ENCODE measurements at places on chromosomes 4 and X.

DNA sequence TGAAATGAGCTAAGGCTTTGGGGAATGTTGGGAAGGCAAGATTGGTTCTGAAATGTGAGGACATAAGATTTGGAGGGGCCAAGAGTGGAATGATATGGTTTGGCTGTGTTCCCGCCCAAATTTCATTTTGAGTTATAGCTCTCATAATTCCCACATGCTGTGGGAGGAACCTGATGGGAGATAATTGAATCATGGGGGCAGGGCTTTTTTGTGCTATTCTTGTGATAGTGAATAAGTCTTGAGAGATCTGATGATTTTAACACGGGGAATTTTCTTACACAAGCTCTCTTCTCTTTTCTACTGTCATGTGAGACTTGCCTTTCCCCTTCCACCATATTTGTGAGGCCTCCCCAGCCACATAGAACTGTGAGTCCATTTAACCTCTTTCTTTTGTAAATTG, 157.6 kb upstream of the C1QTNF7 start:
- no peak for DNase-seq

DNA sequence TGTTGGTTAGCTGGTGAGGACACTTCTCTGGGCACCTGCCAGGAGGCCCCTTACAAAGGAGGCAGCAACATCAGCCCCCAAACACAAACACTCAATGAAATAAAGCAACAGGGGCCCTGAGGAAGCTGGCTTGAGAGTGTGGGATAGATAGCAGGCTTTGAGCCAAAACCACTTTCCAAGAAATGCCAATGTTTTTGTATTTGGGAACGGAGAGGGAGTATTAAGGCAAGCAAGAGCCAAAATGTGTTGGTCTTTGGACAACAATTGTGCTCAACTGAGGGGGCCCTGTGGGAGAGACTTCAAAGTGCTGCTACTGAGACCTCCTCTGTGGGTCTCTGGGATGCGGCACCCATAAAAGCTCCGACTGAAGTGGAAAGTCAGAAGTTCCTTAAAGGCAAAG, 41.0 kb downstream of the RAI2 start:
- no peak for DNase-seq

DNA sequence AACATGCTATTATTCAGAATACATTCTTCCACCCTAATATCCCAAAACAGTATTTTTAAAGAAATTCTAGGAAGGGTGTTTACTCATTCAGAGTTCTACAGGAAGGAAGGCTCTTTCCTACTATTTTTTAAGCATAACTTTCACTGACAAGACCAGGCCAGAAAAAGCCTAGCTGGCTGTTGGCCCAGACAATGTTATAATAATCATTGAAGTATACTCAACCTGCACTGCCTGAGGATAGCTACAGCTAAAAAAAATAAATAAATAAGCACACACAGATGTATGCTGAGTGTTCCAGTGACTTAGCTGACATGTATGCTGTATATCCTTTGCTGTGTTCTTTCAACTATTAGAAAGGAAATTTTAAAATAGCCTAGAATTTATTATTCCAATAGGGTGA, 145.8 kb upstream of the SPRY1 start:
- DNase-seq: no peak

DNA sequence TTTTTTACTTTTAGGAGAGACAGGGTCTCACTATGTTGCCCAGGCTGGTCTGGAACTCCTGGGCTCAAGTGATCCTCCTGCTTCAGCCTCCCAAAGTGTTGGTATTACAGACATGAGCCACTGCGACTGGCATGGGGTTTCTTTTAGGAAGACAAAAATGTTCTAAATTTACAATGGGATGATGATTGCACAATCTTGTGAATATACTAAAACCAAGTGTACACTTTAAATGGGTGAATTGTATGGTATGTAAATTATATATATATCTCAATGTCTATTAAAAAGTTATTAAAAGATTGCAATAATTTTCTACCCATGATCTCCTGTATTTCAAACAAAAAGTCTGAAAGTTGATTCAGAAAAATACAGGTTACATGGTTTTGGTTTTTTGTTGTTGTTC, 9.1 kb upstream of the MAGIX start:
- DNase-seq: no peak

- DNase-seq: no peak
Measured at GRCh38 chrX:139298437-139298836, 232.1 kb upstream of the F9 start.

DNA sequence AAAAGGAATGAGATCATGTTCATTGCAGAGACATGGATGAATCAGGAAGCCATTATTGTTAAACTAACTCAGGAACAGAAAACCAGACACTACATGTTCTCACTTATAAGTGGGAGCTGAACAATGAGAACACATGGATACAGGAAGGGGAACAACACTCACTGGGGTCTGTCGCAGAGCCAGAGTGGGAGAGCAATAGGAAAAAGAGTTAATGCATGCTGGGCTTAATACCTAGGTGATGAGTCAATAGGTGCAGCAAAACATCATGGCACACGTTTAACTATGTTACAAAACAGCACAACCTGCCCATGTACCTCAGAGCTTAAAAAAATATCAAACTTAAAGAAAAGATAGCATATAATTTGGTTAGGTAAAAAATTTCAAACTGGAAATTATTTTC, 281.4 kb downstream of the PABPC4L start:
- no peak for DNase-seq

DNA sequence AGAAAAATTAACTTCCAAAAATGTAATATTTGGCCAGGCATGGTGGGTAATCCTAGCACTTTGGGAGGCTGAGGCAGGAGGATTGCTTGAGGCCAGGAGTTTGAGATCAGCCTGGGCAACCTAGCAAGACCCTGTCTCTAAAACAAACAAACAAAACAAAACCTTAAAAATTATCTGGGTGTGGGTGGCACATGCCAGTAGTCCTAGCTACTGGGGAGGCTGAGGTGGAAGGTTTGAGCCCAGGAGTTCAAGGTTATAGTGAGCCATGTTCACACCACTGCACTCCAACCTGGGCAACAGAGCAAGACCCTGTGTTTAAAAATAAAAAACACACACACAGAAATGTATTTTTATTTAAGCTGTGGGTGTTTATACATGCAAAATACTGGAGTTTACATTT, 12.0 kb downstream of the FAM120C start:
- DNase-seq: no peak

- no peak for DNase-seq
Measured at GRCh38 chrX:24002167-24002566, 24.8 kb downstream of the KLHL15 start.

DNA sequence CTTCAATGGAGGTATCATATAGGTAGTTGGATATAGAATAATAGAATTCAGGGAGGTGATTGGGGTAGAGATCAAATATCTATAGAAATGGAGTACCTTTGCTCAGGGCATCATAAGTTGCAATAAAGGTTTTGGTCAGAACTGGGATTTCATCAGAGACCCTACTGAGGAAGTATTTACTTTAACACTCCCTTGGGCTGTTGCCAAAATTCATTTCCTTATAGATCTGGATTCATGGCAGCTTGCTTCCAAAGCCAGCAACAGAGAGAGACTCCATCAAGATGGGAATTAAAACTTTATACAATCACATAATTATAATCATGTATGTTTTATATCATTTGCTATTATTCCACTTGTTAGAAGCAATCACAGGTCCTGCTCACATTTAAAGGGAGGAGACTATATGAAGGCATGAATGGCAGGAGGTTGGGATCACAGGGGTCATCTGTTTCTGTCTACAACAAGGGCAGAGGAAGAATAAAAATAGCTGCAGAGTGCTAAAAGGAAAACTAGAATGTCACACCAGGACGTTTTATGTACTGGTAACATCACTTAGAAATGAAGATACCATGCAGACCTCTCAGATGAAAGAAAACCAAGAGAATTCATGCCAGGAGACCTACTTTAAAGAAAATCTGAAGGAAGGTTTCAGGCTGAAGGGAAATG, 902.1 kb upstream of the LCORL start:
- DNase-seq: no peak

- DNase-seq: no peak
Measured at GRCh38 chrX:153525451-153525850, 8.0 kb downstream of the ATP2B3 start.

DNA sequence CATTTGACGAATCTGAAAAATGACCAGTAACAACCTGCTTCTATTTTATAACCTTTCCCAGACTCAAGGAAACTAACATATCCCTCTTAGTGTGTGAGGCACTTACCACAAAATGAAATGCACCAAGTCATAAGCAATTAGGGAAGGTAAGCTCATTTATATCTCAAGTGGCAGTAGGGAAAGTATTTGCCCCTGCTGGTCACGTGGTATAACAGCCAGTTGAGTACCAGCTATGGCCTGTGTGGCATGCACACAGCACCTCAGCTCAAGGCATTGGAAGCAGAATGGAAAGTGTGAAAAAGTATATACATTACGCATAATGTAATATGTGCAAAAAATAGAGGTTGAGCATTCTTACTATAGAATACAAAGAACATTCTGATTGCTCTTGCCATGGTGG, 178.3 kb upstream of the GYPA start:
- no peak for DNase-seq

GRCh38 chr4:153020457-153020856, 84.3 kb downstream of the FHDC1 start:
- DNase-seq: no peak

- no peak for DNase-seq
Measured at GRCh38 chr4:2858451-2859217, 15.0 kb downstream of the ADD1 start.

GRCh38 chr4:101286663-101287062, 60.7 kb downstream of the PPP3CA start:
- no peak for DNase-seq

- no peak for DNase-seq
Measured at GRCh38 chr4:79576429-79576753, 168.4 kb upstream of the GK2 start.

- DNase-seq: no peak
Measured at GRCh38 chr4:105808750-105809041, 86.6 kb upstream of the NPNT start.

DNA sequence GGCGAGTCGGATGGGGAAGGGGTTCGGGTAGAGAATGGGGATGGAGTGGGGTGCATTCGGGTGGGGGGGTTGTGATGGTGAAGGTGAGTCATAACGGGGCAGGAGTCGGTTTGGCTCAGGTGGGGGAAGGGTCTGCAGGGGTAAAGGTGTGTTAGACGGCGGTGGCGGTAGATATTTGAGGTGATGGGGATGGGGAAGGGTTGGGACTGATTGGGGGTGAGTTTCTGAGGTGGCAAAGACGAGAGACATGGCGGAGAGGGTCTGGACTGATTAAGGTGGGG, 738 bp downstream of the SYP start:
- no peak for DNase-seq

GRCh38 chr4:79796948-79797347, 276.1 kb downstream of the ANTXR2 start:
- no peak for DNase-seq

DNA sequence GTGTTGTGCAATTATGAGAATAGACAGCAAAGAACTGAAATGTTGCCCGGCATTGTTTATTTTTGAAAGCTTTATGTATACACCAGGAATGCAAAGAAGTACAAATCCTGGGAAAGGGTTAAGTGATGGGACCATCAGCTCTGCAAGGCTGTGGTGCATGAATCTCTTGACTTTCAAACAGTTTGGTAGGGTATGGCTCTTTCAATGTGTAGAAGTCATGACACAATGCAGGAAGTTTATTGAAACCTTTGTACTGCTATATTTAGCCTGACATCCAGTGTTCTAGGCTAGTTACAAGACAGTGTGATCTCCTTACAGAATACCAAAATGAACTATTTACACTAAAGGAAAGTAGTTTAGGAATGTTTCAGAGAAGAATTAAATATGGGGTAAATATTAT, 206.8 kb upstream of the HAND2 start:
- DNase-seq: no peak

GRCh38 chrX:51931566-51932150, 38.2 kb downstream of the MAGED1 start:
- no peak for DNase-seq

GRCh38 chrX:77597511-77597910, 150.3 kb downstream of the FGF16 start:
- no peak for DNase-seq

DNA sequence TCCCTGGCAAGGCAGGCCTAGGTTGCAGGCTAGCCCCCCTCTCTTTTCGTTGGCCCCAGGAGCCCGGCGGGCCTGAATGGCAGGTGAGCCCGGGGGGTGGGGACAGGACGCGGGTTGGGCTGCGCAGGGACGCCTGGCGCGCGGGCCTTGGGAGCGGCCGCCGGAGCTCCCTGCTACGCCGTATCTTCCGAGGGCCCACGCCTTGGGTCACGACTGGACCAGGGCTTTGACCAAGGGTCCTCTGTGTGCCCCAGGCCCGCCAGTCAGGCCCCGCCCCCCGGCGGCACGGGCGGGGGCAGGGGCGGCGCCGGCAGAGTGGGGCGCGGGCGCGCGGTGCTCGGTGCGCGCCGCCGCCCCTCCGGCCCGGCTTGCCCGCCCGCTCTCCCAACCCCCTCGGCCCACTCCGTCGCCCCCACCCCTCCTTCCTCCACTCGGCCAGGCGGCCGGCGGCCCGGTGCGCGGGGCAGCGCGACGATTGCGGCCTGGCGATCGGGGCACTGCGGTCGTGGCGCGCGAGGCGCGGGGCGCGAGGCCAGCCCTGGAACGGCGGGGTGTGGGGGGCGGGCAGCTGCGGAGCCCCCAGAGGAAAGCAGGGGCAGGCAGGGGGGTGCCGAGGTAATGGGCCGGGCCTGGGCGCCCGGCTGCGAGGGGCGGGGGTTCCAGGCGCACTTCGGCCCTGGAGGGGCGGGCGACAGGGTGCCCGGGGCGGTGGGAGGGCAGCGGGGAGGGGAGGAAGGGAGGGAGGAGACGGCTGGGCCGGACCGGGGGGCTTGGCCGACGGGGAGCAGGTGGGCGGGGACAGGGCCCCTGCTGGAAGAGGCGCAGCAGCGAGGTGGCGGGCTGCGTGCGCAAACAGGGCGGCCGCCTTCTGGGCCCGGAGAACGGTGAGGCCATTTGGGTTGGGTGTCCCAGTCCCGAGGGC, at the start of gene PRRG3:
TSS of gene PRRG3 (plus strand) at position 798 of the 922 bp plus-strand sequence. CDS start 3,357 bp downstream, outside the sequence.
- no peak for DNase-seq

Data from activated T-cell treated with anti-CD3 and anti-CD28 coated beads, Interleukin-2, amount 50 U/mL, for 48 hours (primary cell).